ENCODE measurements at places on chromosomes 7 and 10.

- no peak for DNase-seq
Measured at GRCh38 chr7:157522189-157522588, 185.4 kb downstream of the DNAJB6 start.

GRCh38 chr10:470339-471003 lies 219.0 kb downstream of the DIP2C start:
- no peak for DNase-seq

DNA sequence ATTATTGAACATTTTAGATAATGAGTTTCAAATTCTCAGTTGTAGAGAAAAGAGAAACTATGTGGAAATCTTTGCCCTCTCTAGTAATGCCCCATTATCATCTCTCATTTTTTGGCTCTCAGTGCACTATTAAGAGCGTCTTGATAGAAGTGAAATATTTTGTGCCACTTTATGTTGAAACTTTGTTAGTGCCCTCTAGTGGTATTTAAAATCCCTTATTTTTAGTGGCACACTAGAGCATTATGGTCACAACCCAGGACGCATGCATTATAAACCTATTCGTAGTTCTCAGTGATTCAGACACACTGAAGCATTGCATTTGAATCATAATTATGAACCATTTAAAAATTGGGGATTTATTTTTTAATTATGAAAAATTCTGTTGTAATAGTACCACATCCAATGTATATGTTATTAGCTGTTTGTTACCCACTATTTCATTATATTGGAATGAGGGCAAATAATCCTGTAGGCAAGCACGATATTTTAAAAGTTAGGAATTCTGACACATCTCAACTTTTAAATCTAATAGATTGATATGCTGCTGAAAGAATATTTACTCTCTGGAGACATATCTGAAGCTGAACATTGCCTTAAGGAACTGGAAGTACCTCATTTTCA lies 21.9 kb downstream of the PDCD4 start:
- no peak for DNase-seq

GRCh38 chr7:36796850-36797536 lies 72.7 kb upstream of the AOAH start:
- DNase-seq = no peak

- DNase-seq = no peak
Measured at GRCh38 chr7:128830231-128831177, at the start of gene FLNC. Gene FLNC (plus strand): TSS chr7:128830406. CDS start chr7:128830638, 232 bp downstream.

- DNase-seq = no peak
Measured at GRCh38 chr7:104983076-104983577, 30.9 kb upstream of the KMT2E start.

- no peak for DNase-seq
Measured at GRCh38 chr10:19966751-19967150, 150.5 kb downstream of the PLXDC2 start.

- DNase-seq = no peak
Measured at GRCh38 chr10:77490534-77491314, 146.9 kb downstream of the KCNMA1 start.

GRCh38 chr7:41621953-41622831 lies 80.7 kb downstream of the INHBA start:
- DNase-seq = no peak

DNA sequence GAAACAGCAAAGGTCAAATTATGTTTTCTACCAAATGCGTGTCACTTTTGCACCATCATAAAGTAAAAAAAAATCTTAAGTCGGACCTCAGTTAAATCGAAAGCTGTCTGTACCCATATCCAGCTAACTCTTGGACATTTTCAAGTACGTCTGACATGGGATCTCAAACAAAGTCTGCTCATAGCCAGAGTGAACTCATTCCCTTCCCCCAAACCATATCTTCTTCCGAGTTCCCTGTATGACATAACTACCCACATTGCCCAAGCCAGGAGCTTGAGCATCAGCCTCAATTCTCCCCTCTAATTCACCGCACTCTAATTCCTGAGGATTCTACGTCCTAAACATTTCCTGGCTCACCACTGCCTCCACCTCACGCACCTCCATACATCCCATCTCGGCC lies 44.8 kb upstream of the TARP start:
- no peak for DNase-seq

- DNase-seq = no peak
Measured at GRCh38 chr10:2214092-2214491, 476.8 kb upstream of the ADARB2 start.

DNA sequence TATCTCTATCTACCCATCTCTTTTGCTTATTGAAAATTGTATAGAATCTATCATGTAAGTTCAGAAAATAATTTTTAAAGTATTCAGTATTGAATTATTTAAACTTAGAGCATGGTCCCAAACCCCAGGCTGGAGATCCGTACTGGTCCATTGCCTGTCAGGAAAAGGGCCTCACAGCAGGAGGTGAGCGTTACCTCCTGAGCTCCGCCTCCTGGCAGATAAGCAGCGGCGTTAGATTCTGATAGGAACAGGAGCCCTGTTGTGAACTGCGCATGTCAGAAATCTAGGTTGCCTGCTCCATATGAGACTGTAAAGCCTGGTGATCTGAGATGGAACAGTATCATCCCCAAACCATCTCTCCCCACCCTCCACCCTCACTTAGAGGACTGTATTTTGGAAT lies 266.0 kb upstream of the CNTNAP2 start:
- no peak for DNase-seq

GRCh38 chr7:123573341-123573740 lies 15.7 kb upstream of the NDUFA5 start:
- DNase-seq = no peak

DNA sequence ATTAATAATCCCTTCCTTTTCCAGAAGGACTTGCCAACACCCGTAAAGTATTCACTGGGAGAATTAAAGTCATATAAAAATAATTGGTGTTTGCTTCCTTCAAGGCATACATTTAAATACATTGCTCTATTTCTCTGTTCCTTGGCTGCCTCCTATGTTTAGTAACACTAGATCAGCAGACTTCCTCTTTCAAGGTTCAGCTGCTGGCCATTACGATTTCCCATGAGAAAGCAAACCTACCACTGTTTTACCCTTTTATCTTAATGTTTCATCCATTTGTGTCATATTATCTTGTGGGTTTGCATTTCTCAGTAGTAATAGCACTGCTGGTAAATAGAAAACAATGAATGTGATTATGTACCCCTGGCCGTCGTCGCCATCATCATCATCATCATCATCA lies 313.8 kb upstream of the BMPER start:
- DNase-seq = no peak

GRCh38 chr7:77184990-77185389 lies 14.6 kb downstream of the FGL2 start:
- no peak for DNase-seq

DNA sequence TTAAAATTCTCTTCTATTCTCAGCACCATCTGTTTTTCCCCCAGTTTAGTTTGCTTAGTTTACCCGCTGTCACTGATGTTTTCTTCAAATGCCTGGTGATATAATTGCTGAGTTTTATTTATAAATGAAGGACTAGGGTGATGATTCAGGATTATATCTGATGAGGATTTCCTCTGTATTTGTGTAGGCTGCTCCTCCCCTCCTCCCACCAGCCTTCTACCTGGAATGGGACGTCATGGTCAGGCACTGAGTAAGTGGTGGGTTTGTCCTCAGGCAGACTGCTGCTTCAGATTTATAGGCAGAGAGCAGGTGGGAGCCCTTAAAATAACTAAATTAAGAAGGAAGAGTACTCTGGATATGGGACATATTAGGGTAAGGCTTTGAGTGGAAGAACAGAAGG lies 35.8 kb downstream of the PALS2 start:
- no peak for DNase-seq

GRCh38 chr7:127807829-127808228 lies 155.8 kb downstream of the SND1 start:
- DNase-seq = no peak

GRCh38 chr10:80148166-80148805 lies 15.8 kb downstream of the PLAC9 start:
- DNase-seq = no peak

Data from SIG-M5 (cell line).